ENCODE measurements at places on chromosomes 13 and 19.

- no peak for DNase-seq
Observed at GRCh38 chr13:31124204-31124603, 37.5 kb downstream of the HSPH1 start.

GRCh38 chr19:49472936-49473335, 1.1 kb upstream of the FLT3LG start:
- DNase-seq = no peak

DNA sequence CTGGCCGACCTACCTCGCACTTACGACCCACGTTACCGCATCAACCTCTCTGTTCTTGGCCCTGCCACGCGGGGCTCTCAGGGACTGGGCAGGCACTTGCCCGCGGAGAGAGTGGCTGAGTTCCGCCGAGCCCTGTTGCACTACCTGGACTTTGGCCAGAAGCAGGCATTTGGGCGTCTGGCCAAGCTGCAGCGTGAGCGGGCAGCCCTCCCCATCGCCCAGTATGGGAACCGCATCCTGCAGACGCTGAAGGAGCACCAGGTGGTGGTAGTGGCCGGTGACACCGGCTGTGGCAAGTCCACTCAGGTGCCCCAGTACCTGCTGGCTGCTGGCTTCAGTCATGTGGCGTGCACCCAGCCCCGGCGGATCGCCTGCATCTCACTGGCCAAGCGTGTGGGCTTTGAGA, 4.2 kb downstream of the DHX34 start:
- no peak for DNase-seq

DNA sequence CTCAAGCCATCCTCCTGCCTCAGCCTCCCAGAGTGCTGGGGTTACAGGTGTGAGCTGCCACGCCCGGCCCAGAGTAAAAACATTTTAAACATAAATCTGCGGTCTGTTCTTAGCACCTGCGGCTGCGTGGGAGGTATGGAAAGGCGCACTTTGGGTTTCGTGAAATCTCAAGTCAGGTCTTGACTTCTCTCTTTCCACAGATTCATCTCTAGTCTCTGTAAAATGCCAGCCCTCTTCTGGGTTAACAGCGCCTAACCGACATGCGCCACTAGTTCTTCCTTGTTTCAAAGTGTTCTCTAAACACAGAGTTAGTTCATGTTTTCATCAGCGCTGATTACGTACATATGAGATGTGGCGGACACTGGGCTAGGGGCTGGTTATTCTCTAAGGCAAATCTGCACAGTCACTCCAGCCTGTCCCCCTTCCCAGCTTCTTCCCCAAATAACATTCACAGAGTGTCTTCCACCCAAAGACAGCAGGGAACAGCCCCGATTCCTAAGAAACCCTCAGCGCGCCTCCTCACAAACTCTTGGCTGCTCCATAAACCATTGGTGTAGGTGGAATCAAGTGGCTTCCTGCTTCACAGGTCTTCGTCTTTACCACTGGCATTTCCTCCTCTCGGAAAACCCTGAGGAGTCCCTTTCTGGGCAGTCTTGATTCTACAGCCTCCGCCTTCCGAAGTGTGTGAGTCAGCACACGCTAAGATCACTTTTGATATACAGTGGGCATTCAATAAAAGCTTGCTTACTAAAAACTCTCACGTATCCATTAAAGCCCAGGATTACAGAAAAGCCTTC, 1.4 kb downstream of the PARP4 start:
- peak; percentile 54 for DNase-seq

- DNase-seq = no peak
Observed at GRCh38 chr13:97468331-97468730, 34.4 kb downstream of the RAP2A start.

GRCh38 chr13:20843166-20843565, 59.4 kb downstream of the XPO4 start:
- no peak for DNase-seq

DNA sequence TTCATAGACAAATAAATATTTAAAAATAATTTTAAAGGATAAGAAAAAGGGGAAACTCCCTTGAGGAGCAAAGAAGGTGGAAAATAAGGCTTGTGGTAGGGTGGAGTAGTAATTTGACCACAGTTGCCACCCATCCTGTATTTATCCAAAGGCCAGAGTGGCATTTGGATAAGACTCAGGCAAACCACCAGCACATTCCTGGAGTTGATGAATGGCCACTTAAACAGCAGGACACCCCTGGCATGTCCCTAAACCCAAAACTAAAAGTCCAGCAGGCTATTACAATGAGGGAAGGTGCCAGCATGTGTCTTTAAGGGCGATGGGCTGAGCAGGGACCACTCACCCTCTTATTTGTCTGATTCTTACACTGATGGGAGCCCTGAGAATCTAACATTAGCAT, 9.8 kb upstream of the FRY start:
- DNase-seq = no peak

DNA sequence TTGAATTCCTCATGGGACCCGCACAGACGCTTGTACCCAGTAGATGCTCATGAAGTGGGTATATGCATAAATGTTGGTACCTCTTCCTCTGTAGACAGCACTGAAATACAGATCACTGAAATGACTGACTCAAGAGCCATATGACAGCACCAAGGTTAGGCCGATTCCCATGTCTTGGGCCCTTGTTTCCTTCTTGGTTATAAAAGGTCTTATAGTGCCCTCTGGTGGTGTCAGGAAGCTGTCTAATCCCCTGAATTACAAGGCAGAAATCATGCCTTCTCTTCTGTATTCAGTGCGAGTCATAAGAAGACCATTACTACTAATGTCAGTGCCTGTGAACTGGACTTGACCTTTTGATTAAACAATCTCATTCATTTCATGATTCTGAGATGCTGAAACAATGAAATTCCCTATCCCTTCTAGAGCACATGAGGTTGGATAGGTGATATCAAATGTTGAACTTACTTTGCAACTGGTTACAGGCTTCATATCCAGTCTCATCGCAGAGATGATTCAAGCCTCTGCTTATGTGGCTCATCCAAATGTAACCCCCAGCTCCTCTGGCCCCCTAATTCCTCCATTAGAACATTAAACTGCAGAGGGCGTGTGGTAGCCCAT, 59.7 kb downstream of the SPATA13 start:
- DNase-seq = peak; percentile 92

GRCh38 chr19:3284759-3285646, 60.5 kb downstream of the CELF5 start:
- peak; percentile 8 for DNase-seq

- DNase-seq = no peak
Observed at GRCh38 chr19:48120505-48120904, 9.9 kb upstream of the PLA2G4C start.

DNA sequence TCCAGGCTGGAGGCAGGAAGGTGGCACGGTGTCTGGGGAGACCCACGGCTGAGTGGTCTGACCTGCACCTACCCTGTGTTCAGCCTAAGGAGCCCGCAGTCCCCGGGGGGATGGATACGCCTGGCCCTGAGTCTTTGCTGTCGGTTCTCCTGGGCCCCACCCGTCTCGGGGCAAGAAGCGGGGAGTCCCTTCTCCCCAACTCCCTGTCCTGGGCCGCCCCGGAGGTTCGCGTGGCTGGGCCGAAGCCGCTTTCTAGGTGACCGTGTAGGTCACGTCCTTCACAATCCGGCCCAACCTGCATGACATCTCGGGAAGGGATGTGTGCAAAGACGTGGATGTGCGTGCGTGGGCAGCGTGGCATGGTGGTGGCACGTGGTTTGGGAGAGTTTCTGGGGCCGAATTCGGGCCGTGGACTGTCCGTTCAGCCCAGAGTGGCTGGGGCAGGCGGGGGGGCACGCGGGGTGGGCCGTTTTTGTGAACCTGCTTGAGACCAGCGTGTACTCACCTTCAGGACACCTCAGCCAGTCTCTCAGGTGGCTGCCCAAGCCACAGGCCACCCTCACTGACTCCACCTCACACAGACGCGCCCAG, 103.3 kb downstream of the PTPRS start:
- no peak for DNase-seq

DNA sequence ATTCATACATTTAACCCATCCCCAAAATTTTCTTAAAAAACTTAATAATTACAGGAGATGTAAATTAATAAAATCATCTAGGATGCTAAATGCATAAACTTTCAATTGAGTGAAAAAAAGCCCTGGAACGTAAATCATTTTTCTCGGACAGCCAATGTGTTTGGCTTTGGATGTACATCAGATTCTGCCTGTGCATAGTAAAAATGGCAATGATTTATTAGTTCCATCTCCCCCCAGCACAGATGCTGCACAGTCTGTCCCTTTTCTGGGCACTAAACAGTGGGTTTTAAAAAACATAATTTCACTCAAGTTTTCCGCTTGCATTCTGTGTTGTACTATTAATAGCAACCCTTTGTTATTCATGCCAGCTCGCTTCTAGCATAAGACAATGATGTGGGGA, 147.7 kb downstream of the TM9SF2 start:
- DNase-seq = no peak

GRCh38 chr13:39998166-39998565, 342.7 kb downstream of the COG6 start:
- DNase-seq = no peak

- DNase-seq = peak; percentile 48
Observed at GRCh38 chr19:39403331-39404312, 3.0 kb upstream of the ZFP36 start.

DNA sequence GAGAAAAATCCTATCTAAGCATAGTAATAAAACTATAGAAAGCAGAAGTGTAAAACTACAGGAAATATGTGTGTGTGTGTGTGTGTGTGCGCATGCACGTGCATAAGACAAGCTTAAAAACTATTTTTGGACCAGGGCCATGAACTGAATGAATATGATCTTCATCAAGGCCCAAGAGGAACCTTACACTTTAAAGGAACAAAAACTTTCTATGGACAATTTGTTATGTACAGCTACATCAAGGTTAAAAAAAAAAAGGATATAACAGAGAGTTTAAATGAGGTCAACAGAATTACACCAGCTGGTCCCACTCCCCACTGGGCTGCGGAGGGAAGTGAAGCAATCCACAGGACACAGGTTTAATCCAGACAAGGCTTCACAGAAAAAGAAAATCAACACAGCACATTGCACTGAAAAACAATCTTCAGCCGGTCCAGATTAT, 151.1 kb downstream of the LHFPL6 start:
- DNase-seq = peak; percentile 65

DNA sequence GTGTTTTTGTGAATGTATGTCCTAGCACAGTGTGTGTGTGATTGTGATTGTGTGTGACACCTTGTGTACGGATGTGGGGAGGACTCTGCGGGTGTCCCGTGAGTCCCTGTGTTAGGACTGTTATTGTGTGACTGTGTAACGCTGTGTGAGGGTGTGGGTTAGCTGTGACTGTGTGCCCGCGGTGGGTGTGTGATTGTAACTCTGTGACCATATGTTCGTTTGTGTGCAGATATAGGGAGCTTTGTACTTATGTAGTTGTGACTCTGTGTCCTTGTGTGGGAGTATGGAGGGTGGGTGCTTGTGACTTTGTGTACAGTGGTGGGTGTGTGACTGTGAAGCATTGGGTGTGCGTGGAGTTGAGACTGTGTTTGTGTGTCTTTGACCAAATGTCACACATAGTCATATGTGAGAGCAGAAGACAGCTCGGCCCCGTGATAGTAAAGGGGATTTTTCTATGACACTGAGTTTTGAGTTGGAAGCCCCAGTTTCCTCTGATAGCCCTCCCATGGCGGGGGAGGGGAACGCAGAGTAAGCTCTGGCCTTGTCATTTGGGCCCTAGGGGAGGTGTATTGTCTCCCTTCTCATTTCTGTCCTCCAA, 949 bp upstream of the ZNF260 start:
- no peak for DNase-seq

DNA sequence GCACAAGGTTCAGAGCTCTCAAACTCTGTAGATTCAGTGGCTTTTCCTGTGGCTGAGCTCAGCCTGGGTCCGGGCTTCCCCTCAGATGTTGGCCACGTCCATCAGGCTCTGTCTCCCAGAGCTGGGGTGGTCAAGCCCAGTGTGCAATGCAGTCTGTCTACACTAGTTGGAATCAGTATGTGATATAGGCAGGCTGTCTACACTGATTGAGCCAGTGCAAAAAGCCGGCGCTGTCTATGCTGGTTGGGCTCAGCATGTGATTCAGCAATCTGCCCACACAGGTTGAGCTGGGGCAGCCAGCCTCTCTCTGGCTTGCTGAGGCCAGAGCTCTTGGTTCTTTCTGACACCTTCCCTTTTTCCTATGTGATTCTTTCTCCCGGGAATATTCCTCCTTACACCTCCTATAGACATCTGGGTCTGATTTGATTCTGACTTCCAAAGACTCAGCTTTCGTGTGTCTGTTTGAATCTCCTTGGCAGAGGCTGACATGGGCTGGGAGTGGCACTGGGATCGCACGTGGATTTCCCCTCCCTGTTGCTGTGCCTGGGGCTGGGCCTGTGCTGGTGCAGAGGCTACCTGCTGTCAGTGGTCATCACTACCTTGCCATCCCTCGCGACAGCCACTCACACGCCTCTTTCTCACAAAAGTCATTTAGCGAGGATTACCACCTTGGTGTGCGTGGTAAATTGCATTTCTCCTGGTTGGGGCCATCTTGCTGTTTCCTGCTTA, 9.3 kb downstream of the CHST8 start:
- no peak for DNase-seq

DNA sequence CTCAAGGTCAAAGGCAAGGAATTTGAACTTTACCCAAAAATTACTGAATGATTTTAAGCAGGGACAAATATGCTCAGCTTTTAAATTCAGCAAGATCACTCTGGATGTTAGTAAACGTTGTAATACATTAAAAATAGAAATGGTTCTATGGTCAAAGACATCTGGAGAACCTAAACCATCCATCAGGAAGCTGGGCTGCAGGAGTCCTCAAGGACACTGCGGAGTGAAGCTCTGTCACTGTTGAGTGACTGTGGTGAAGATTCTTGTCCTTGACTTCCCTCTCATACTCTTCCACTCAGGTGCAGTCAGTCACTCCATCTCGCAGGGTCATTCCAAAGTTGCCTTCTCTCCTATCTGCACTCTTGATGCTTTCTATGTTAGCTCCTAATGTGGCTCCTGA, 450.7 kb downstream of the FOXO1 start:
- DNase-seq = no peak

DNA sequence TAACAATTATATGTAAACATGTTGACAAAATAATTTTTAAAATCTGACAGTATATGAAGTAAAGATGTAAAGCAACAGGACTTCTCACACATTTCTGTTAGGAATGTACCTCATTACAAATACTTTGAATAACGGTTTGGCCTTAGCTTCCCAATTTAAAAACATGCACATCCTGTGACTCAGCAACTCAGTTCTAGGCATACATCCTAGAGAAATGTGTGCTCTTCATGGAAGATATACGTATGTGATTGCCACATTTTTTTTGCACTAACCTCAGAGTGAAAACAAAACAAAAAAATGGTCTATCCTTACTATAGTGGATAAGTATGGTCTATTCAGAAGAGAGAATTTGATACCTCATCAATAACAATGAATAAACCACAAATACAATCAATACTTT, 314.6 kb downstream of the LIG4 start:
- DNase-seq = no peak

- DNase-seq = no peak
Observed at GRCh38 chr13:51618626-51619025, 34.4 kb downstream of the WDFY2 start.

- no peak for DNase-seq
Observed at GRCh38 chr13:51420681-51421490, 31.9 kb downstream of the INTS6 start.
